ENCODE measurements at places on chromosomes 12 and 14.

- no peak for DNase-seq
- H3K27ac ChIP-seq: no peak overlapping the region
- H3K36me3 ChIP-seq: no peaks in the 10 kb centered on the region
- H3K4me3 ChIP-seq: no peak overlapping the region
Observed at GRCh38 chr12:565589-566105, 97.6 kb downstream of the NINJ2 start.

GRCh38 chr12:5438671-5439200 is 6.8 kb downstream of the NTF3 start:
- H3K27me3 ChIP-seq: peaks cover 31% of the 10 kb centered on the region
- no peak overlapping the region for H3K27ac ChIP-seq

DNA sequence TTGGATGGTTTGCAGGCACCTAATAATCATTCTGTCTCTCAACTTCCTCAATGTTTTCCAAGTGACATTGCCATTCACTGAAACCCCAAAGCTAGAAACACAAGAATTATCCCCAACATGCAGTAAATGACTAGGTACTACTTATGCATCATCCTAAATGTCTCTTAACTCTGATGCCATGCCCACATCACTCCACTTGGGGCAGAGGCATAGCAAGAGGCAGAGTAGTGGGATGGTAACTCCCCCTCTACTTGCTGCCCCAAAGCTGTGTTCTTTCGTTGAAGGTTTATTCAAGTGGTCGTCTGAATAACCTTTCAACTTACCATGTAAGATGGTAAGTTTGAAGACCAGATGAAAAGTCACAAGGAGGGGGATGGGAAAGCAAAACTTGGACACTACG is 77.9 kb upstream of the SOX5 start:
- no peak for DNase-seq
- no peaks in the 10 kb centered on the region for H3K27me3 ChIP-seq
- no peak overlapping the region for H3K4me3 ChIP-seq
- no peak overlapping the region for H3K27ac ChIP-seq

GRCh38 chr14:82905762-82906161 is 1372.1 kb upstream of the SEL1L start:
- DNase-seq: no peak
- H3K27ac ChIP-seq: no peak overlapping the region
- H3K27me3 ChIP-seq: no peaks in the 10 kb centered on the region
- no peak overlapping the region for H3K4me3 ChIP-seq
- H3K4me1 ChIP-seq: no peaks in the 10 kb centered on the region

GRCh38 chr12:126346087-126346486 is 1280.9 kb downstream of the AACS start:
- H3K27ac ChIP-seq: no peak overlapping the region
- no peak overlapping the region for H3K4me3 ChIP-seq
- no peaks in the 10 kb centered on the region for H3K27me3 ChIP-seq
- H3K4me1 ChIP-seq: no peaks in the 10 kb centered on the region
- no peak for DNase-seq
- no peaks in the 10 kb centered on the region for H3K36me3 ChIP-seq

DNA sequence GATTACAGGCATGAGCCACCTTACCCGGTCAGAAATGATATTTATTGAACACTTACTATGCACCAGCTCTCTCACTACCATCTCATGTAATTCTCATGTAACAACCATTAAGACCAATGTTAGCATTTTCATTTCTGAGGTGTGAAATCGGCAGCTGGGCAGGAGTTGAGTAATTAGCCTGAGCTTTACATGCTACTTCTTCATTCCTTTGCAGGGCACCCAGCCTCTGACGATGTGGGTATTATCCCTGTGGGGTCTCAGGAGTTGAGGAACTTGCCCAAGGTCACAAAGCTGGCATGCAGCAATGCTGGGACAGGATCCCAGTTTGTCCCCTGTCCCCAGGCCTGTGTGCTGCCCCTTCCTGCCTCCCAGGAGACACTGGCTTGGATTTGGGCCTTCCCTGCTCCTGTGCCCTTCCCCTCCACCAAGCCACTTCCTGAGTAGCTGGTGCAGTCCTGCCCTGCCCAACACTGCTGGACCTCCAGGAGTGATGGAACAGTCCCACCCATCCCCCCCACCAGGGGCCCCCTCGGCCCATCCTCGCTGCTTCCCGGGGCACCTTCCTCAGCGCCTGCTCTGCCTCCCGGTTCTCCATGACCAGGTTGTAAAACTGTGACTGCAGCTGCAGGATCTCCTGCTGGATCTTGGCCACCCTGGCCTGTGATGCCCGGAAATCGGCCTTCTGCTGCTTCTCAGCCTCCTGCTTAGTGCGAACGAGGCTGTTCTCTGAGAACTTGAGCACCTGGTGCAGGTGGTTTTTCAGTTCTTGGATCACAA is 14.7 kb downstream of the RITA1 start:
- no peaks in the 10 kb centered on the region for H3K27me3 ChIP-seq
- no peaks in the 10 kb centered on the region for H3K36me3 ChIP-seq
- H3K4me3 ChIP-seq: no peak overlapping the region
- DNase-seq: no peak
- H3K27ac ChIP-seq: no peak overlapping the region

DNA sequence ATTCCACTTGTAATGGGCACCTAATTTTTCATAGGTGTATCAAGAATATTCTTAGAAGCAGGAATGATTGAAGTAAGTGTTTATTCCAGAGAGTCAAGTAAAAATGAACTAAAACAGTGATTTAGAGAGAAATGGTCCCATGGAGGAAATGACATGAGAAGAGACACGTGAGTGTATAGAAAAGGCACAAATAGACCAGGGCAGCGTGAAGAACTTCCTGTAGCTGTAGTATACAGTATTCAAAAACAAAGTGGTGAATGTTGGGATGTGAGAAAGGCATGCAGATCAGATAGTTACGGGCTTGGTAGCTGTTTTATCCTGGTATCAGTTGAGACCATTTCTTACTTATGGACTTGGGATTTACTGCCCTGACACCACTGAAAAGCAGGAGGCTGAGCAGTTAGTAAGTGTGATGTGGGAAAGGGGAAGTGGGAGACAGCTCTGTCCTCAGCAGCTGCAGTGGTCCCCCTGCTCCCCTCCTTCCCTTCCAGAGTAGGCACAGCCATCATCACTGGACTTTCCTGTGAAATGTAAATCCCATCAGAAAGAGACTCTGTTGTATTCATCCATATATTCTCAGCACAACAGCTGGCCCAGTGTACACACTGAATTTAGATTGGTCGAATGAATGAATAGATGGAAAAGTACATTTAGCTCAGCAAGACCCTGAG is 16.8 kb upstream of the TESPA1 start:
- no peak for DNase-seq
- no peak overlapping the region for H3K4me3 ChIP-seq
- H3K27ac ChIP-seq: no peak overlapping the region
- H3K27me3 ChIP-seq: no peaks in the 10 kb centered on the region
- no peaks in the 10 kb centered on the region for H3K36me3 ChIP-seq

GRCh38 chr14:94903883-94904282 is 134.0 kb upstream of the GSC start:
- H3K27me3 ChIP-seq: peaks cover 11% of the 10 kb centered on the region
- H3K36me3 ChIP-seq: no peaks in the 10 kb centered on the region
- H3K4me3 ChIP-seq: no peak overlapping the region

GRCh38 chr12:43733687-43734086 is 24.9 kb downstream of the PUS7L start:
- H3K27me3 ChIP-seq: no peaks in the 10 kb centered on the region
- H3K36me3 ChIP-seq: peaks cover 9% of the 10 kb centered on the region
- DNase-seq: no peak
- H3K4me1 ChIP-seq: peaks cover 9% of the 10 kb centered on the region
- no peak overlapping the region for H3K27ac ChIP-seq

- H3K4me3 ChIP-seq: no peak overlapping the region
- no peak for DNase-seq
- H3K27ac ChIP-seq: no peak overlapping the region
- H3K36me3 ChIP-seq: peaks cover 12% of the 10 kb centered on the region
Observed at GRCh38 chr12:111444925-111445725, 39.4 kb downstream of the SH2B3 start.

GRCh38 chr14:67575684-67576083 is 24.4 kb downstream of the PIGH start:
- H3K36me3 ChIP-seq: no peaks in the 10 kb centered on the region
- H3K27me3 ChIP-seq: no peaks in the 10 kb centered on the region
- H3K4me3 ChIP-seq: no peak overlapping the region
- no peak for DNase-seq

GRCh38 chr12:120705618-120706017 is 4.6 kb upstream of the UNC119B start:
- peaks cover 18% of the 10 kb centered on the region for H3K36me3 ChIP-seq
- DNase-seq: no peak
- no peaks in the 10 kb centered on the region for H3K27me3 ChIP-seq
- peaks cover 4% of the 10 kb centered on the region for H3K4me1 ChIP-seq

GRCh38 chr12:74441872-74442271 is 95.8 kb upstream of the ATXN7L3B start:
- no peaks in the 10 kb centered on the region for H3K36me3 ChIP-seq
- no peaks in the 10 kb centered on the region for H3K27me3 ChIP-seq
- no peak overlapping the region for H3K27ac ChIP-seq
- H3K4me1 ChIP-seq: no peaks in the 10 kb centered on the region

- no peak overlapping the region for H3K4me3 ChIP-seq
- no peaks in the 10 kb centered on the region for H3K27me3 ChIP-seq
- H3K4me1 ChIP-seq: no peaks in the 10 kb centered on the region
- no peaks in the 10 kb centered on the region for H3K36me3 ChIP-seq
Observed at GRCh38 chr12:40078266-40078665, 27.6 kb downstream of the SLC2A13 start.

- no peak for DNase-seq
- H3K27me3 ChIP-seq: no peaks in the 10 kb centered on the region
- H3K27ac ChIP-seq: no peak overlapping the region
- peaks cover 7% of the 10 kb centered on the region for H3K4me1 ChIP-seq
- no peaks in the 10 kb centered on the region for H3K36me3 ChIP-seq
Observed at GRCh38 chr12:121767525-121768016, 25.9 kb downstream of the RHOF start.

- no peaks in the 10 kb centered on the region for H3K27me3 ChIP-seq
- no peak for DNase-seq
- H3K4me3 ChIP-seq: no peak overlapping the region
- H3K27ac ChIP-seq: no peak overlapping the region
- H3K4me1 ChIP-seq: no peaks in the 10 kb centered on the region
Observed at GRCh38 chr12:2415568-2415944, 362.8 kb downstream of the CACNA1C start.

GRCh38 chr12:108319277-108320234 is 19.6 kb downstream of the CMKLR1 start:
- H3K36me3 ChIP-seq: no peaks in the 10 kb centered on the region
- H3K4me1 ChIP-seq: no peaks in the 10 kb centered on the region
- no peak for DNase-seq
- no peak overlapping the region for H3K27ac ChIP-seq

- peaks cover 7% of the 10 kb centered on the region for H3K27me3 ChIP-seq
- no peak overlapping the region for H3K27ac ChIP-seq
- H3K4me1 ChIP-seq: no peaks in the 10 kb centered on the region
- no peaks in the 10 kb centered on the region for H3K36me3 ChIP-seq
- no peak overlapping the region for H3K4me3 ChIP-seq
Observed at GRCh38 chr12:2225696-2226095, 172.9 kb downstream of the CACNA1C start.

- H3K4me1 ChIP-seq: peaks cover 9% of the 10 kb centered on the region
- no peak overlapping the region for H3K4me3 ChIP-seq
- no peak overlapping the region for H3K27ac ChIP-seq
- no peak for DNase-seq
- no peaks in the 10 kb centered on the region for H3K27me3 ChIP-seq
- H3K36me3 ChIP-seq: no peaks in the 10 kb centered on the region
Observed at GRCh38 chr12:70638639-70639360, 1.6 kb upstream of the PTPRB start.

DNA sequence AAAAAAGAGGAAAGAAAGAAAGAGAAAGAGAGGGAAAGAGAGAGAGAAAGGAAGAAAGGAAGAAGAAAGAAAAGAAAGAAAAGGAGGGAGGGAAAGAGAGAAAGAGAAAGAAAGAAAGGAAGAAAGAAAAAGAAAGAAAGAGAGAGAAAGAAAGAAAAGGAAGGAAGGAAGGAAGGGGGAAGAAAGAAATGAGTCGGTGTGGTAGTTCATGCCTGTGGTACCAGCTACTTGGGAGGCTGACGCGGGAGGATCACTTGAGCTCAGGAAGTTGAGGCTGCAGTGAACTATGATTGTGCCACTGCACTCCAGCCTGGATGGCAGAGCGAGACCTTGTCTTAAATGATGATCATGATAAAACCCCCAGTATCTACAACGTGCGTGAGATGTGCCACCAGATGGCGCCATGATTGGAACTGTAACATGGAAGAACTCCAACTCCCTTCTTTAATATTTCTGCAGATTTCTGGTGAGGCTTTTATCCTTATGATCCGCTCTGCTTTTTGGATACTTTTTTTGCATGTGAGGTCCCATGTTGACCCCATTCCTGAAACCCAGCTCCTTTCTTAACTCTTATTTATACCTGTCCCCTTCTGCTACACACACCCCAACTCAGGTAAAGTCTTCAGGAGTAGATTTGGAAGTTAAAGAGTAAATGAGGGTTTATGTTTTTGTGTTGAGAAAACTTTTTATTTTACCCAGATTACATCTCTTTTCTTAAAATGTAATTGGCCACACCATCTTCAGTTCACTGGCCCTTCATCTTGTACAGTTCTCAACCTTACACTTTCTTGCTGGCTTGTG is 25.6 kb downstream of the RNASE10 start:
- DNase-seq: peak; percentile 28
- H3K27ac ChIP-seq: no peak overlapping the region
- H3K27me3 ChIP-seq: no peaks in the 10 kb centered on the region
- no peaks in the 10 kb centered on the region for H3K4me1 ChIP-seq

DNA sequence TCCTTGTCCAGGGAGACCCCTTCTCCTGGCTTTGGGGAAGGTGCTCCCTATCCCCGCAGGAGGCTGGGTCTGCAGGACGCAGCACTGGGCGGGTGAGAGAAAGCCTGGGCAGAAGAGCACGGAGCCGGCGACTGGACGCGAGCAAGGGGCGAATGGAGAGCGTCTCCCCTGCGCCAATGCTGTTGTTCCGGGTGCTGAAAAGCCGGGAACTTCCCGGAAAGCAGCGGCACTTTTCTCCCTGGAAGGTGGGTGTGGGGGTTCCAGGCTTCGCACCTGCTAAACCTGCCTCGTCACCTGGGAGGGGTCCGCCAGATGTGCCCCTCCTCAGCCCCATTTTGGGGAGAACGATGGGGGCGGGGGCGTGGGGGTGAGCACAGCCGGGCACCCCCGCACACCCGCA is 417.1 kb upstream of the TMTC1 start:
- H3K27ac ChIP-seq: no peak overlapping the region
- peaks cover 23% of the 10 kb centered on the region for H3K27me3 ChIP-seq
- no peak for DNase-seq
- H3K4me3 ChIP-seq: no peak overlapping the region

DNA sequence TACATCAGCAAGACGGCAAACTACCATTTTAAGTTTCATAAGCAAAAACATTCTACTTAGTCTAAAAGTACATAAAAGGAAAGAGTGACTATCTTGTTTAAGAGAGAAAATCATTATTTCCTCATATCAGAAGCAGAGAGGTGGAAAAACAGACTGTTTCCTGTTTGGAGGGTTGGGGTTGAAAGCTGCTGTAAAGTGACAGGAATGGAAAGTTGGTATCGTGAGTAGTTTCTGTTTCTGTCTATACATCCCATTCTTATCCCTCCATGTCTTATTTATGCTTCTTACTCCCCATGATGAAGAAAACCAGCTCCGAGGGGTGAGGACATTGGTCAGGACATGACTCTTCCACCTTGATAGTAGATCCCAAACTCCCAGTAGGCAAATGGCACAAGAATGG is 216.5 kb downstream of the EGLN3 start:
- H3K36me3 ChIP-seq: no peaks in the 10 kb centered on the region
- H3K27me3 ChIP-seq: no peaks in the 10 kb centered on the region
- H3K4me1 ChIP-seq: no peaks in the 10 kb centered on the region
- H3K27ac ChIP-seq: no peak overlapping the region
- DNase-seq: no peak

Data from keratinocyte (primary cell).